BJ (cell line): ENCODE measurements at places on chromosomes 5 and 9.

- DNase-seq: no peak
Measured at GRCh38 chr5:168920019-168920810, 341.0 kb upstream of the PANK3 start.

DNA sequence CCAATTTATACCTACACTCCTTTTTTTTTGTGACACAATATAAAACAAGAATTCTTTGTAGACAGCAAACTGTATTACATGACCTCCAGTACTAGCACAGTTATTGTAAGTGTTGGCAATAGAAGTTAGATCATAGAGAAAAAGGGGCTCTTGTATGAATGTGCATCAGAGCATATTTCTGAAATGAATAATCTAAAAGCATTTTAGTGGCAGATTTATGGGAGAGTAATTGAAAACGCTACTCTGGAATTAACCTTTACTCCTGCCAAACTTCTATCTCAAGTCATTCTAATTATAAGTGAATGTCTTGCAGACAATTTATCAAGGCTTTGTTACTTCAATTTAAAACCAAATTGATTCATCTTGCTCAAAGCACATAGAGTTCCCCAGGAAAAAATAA lies 968.1 kb downstream of the TAF11L14 start:
- DNase-seq: no peak

- no peak for DNase-seq
Measured at GRCh38 chr9:2016408-2017330, 1.5 kb downstream of the SMARCA2 start.

- no peak for DNase-seq
Measured at GRCh38 chr5:4023091-4023752, 427.6 kb downstream of the IRX1 start.

DNA sequence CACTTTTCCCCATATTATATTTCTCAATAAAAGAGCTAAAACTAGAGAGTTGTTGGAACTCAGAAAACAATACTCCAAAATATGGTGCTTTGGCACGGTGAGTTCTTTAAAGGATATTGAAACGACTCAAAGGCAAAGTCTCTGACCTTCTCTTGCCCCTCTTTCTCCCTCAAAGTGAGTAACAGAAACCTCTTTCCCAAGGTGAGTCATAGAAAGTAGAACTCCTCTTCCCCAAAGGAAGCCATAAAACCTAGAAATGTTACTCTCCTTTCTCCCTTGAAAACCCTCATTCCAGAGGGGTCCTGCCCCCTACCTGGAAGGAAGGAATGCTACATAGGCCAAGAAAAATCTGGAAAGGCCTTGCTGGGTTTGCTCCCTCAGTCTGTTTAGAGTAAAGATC lies 47.5 kb downstream of the RAPGEF6 start:
- no peak for DNase-seq

- peak; percentile 88 for DNase-seq
Measured at GRCh38 chr5:172102913-172103626, 85.0 kb downstream of the STK10 start.

DNA sequence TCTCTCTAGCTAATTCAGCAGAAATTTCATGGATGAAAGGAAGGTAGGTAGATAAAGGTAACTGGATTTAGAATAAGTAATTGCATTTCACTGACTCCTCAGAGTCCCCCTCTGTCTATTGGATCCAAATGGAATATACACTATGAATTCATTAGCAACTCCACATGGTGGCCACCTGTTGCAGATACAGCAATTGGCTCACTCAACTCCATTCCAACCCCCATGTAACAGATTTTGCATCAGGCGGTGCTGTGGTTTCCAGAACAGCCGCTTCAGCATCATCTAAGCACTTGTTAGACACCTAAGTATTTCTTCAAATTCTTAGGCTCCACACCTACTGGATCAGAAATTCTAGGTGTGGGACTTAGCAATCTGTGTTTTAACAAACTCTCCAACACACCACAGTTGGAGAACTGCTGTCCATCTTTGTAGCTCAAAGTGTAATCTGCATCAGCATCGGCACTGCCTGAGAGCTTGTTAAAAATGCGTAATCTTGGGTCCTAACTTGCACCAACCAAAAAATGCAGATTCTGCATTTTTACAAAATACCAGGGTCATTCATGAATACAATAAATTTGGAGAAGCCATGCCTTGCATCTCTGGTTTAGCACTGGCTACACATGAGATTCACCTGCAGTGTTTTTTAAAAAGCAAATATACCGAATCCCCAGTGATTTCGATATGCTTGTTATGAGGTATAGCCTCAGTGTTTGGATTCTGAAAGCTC lies 413.8 kb upstream of the CD180 start:
- DNase-seq: no peak

DNA sequence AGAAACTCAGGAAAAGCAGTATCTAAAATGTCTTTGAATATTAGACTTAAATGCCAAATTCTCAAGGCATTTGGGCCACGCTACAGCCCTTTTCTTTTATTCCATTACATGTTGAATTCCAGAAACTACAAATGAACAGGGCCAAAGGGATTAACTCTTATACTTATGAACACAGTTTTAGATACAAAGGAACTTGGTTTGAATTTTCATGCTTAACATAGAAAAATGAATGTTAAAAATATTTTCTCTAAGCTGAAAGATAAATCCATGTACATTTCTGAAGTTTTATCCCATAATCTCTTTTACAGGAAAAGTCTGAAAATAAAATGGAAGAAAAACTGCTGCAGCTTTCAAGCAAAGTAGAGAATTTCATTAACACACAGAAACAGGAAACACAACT lies 56.8 kb downstream of the FAM81B start:
- DNase-seq: no peak

DNA sequence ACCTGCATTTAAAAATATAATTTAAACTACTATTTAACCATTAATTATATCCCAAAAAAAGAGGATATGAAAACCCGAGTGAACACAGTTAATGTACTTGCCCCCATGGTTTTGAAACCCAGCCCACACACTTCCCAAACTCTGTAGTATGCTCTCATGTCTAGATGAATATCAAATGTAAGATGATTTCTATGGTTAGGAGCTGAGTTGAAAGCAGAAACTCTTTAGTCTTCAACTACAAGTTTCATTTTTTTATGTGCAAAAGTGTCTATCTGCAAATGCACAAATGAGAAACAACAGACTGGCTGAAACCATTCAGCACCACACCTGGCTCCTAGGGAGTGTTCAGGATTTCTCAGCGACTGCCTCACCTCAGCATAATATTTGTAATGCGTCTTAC lies 183.3 kb downstream of the SEMA5A start:
- no peak for DNase-seq

DNA sequence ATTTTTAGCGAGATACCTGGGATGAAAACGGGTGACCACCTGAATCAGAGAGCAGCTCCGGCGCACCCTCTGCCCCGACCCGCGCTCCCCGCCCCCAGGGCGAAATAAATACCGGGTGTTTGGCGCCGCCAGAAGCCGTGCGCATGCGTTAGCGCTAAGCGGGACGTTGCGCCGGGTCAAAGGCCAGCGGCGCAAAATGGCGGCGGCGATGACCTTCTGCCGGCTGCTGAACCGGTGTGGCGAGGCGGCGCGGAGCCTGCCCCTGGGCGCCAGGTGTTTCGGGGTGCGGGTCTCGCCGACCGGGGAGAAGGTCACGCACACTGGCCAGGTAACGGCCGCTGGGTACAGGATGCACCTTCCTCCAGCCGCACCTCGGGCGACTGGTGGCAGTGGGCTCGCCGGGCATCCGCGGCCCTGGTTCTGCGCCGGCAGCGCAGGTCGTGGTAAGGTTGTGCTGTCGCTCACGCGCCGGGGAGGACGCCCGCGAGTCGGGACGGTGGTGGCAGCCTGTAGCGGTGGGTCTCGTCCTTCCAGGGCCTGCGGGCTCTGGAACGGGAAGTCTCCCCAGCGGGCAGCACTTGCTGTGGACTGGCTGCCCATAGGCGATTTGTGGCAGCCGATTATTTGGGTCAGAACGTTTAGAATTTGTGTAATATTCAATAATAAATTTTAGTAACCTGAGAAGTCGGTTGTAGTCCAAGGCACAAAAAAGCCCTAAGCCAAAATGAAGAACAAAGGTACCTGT lies at the start of gene NDUFS6:
NDUFS6 (plus strand) TSS at position 186 of the 745 bp plus-strand sequence; CDS start at position 197, 11 bp downstream.
- no peak for DNase-seq

DNA sequence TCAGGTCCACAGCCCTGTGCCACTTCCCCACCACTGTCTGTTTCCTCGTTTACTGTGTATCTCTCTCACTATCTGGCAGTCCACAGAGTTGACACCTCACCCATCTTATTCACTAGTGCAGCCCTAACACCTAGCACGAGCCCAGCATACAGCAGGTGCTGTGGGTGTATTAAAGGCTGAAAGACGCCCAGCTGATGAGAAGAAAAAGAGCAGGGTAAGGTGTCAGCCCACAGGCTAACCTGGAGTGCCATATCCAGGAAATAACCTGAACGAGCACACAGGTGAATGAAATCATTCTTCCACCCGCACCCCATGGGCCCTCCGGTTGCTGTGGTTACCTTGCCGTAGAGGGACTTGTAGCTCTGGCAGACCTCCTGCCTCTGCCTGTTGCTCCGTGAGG lies 18.6 kb downstream of the ANXA6 start:
- no peak for DNase-seq

GRCh38 chr9:20015427-20015931 lies 226.6 kb upstream of the SLC24A2 start:
- no peak for DNase-seq

GRCh38 chr9:88291856-88292255 lies 96.4 kb upstream of the SPIN1 start:
- DNase-seq: no peak

GRCh38 chr9:29456940-29457339 lies 1883.7 kb upstream of the C9orf72 start:
- DNase-seq: no peak

DNA sequence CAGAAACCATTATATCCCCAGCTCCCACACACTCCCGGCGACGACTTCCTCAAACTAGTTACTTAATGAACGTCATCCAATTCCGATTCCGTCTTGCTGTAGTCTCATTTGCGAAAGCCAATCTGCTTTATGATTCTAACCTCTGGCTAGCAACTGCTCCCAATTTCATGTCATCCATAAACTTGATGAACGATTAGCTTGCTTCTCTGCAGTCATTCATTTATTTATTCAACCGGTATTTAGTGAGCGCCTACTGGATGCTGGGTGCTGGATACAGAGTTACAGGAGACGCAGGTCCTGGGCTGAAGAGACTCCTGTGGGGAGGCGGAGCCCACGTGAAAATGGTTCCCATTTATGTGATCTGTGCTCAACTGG lies 46.2 kb downstream of the TSPAN17 start:
- DNase-seq: no peak

GRCh38 chr5:61332851-61333320 lies 828 bp downstream of the ZSWIM6 start:
- no peak for DNase-seq

- DNase-seq: no peak
Measured at GRCh38 chr5:1666221-1666620, 133.4 kb downstream of the MRPL36 start.

DNA sequence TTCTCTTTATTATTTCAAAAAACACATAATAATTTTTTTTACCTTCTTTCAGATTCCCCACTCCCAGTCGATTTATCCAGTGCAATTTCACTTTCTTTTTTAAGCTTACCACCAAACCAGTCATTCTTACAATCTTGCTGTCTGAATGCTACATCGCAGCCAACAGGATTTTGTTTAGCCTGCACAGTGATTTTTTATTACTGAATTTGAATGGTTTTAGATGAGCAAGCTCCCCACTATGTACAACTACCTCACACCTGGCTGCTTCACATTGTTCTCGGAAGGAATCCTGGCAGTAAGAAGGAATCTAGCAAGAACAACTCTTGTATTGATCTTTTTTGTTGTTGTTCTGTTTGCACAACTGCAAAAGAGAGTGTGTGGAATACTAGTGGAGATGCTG lies 668.1 kb upstream of the WWC1 start:
- no peak for DNase-seq

DNA sequence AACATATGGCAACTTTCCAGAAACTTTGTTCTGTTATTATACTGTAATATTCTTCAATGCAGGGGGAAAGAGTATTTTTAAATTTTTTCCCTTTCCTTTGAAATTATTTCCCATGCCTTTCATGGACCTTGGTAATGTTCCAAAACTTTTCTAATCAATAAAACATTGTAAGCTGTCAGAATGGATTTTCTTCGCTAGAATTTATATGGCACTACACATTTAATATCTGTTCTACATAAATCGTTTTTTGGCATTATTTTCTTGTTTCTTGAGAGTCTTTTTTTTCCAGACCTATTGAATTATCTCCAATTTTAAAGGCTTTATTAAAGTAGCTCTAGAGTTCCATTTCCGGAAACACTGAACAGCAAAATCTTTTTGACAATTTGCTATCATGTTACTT lies 249.0 kb downstream of the TMEM167A start:
- DNase-seq: no peak

DNA sequence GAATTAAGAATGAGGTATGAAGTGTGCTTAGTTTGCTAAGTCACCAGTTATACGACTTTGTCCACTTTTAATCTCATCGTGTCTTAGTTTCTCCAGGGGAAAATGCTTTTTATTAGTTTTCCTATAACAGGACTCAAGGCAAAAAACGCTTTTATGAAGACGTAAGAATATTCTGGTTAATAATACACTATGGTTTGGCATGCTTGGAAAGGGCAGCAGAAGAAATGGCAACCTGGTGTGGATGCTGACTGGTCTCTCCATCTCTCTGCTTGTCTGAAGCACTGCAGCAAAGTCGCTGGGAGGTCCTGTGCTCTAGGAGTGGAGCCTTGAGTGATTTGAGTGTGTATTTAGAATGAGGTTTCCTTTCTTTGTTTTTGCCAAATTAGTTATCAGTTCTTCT lies 78.8 kb downstream of the ZSWIM6 start:
- no peak for DNase-seq

DNA sequence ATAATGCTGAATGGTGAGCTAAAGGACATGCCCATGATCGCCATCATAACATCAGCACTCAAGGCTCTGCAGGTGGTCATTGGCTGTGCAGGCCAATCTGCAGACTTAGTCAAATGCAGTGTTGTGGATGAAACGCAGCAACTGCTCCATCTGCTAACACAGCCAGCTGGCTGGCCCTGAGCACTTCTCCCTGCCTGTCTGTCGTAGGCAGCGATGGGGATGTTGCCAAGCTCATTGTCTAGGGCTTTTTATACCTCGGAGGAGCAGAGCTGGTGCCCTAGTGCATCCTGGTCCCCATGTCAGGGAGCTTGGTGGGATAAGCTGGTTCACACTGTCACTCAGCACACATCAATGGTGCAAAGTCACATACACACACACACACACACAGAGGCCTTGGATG lies 189.4 kb downstream of the TENT4A start:
- DNase-seq: no peak
